ENCODE measurements at places on chromosomes 7 and 10.

- DNase-seq: peak; percentile 35
Measured at GRCh38 chr10:6089334-6090219, 743 bp downstream of the RBM17 start.

DNA sequence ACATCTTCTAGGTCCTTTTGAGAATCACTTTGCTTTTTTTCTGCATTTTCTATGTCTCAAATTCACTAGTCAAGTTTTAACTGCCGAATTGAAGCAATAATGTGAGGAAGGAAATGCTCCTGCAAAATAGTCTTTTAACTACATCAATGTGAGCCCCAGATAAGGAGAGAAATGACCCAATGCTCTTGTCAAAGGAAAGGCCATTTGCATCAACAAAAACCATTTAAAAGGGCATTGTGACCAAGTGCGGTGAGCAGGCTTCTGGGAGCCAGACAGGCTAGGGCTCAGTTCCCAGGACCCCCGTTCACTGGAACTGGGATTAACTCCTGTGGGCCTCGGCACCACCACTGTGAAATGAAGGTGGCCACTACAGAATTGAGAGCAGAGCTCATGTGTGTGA is 127.9 kb upstream of the EEPD1 start:
- DNase-seq: no peak

- DNase-seq: no peak
Measured at GRCh38 chr7:158534598-158534997, 53.0 kb downstream of the PTPRN2 start.

DNA sequence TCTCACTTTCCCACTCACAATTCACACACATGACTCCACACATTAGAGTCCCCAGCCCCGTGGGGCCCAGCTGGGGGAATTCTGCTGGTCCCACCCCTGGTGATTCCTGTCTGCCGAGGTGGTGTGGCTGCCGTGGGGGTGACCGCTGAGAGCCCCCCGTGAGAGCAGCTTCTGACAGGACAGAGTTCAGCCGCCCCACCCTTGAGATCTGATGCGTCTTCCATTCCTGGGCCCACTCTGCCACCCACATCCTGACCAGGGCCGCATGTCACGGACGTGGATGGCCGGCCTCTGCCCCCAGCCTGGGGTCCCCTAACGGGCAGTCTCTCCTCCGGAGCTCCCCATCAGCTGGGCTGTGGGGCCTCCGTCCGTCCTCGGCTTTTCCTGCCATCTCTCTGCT is 240.1 kb upstream of the PITRM1 start:
- no peak for DNase-seq

DNA sequence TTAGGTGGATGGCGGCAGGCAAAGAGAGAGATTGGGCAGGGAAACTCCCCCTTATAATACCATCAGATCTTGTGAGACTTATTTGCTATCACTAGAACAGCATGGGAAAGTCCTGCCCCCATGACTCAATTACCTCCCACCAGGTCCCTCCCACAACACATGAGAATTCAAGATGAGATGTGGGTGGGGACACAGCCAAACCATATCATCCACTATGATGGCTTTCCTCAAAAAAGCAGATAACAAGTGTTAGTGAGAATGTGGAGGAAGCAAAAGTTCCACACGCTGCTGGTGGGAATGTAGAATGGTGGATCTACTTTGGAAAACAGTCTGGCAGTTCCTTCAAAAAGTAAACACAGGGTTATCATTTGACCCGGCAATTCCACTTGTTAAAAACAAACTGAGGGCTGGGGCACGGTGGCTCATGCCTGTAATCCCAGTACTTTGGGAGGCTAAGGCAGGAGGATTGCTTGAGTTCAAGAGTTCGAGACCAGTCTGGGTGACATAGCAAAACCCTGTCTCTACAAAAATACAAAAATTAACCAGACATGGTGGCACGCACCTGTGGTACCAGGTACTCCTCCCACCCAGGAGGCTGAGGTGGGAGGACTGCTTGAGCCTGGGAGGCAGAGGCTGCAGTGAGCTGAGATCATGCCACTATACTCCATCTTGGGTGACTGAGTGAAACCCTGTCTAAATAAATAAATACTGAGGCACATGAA is 161.4 kb upstream of the EEPD1 start:
- DNase-seq: no peak

DNA sequence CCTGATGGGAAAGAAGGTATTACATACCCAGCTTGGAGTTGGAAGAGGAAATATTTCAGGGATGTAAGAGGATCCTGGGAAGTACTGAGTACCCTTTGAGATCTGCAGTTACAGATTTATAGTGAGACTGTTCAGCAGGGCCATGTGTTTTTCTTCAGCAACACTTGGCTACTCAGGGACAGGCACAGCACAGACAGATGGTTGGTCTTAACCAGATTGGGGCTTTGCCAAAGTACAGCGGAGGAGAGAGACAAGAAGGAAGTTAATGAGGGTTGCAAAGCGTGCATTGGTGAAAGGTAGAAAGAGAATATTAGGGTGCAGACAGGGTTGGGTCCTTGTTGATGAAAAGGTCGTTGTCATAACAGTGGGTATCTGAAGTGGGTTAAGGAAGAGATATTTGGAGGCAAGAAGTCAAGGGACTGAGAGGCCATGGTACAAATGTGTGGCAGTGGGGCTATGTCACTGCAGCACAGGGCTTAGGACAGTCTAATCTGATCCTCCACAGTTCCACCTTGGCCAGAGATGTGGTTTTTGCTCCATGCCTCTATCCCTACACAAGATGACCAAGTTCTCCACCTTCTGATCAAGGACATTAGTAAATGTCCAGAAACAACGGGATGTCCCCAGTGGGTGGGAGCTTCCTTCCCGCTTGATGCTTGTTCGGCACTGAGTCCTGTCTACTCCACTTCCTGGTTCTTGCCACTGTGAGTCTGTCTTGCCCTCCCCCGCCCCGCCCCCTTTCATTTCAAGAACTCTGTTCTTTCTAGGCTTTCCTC is 18.9 kb upstream of the DNAJC1 start:
- DNase-seq: peak; percentile 59

Measured in activated CD4-positive, alpha-beta T cell treated with anti-CD3 and anti-CD28 coated beads, Interleukin-2, amount 10 ng/mL, durations not matched to agents 7 days and 5 days (primary cell).